ENCODE measurements at places on chromosomes 13 and 19. TPM values are rescaled to one million over a fixed set of nuclear protein-coding genes. Genes with fewer than 3 reads are reported as not detected.

DNA sequence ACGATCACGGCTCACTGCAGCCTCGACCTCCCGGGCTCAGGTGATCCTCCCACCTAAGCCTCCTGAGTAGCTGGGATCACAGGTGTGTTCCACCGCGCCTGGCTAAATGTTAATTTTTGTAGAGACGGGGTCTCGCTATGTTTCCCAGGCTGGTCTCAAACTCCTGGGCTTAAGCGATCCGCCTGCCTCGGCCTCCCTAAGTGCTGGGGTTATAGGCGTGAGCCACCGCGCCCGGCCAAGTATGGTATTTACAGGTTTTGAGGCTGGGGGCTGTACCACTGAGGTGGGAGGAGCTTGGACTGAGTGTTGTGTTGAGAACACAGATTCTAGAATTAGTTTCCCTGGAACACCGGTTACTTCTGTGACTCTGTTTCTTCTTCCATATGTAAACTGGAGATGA lies 452 bp upstream of the PPM1N start:
- DNase-seq: no peak

Gene ZNF440
- total RNA-seq: 8.3 TPM

- DNase-seq: peak; percentile 35
These were observed 92.6 kb downstream of the SIPA1L3 start for GRCh38 chr19:37999309-38000213.

GRCh38 chr19:4099041-4099764 lies 24.7 kb downstream of the MAP2K2 start:
- no peak for DNase-seq

DNA sequence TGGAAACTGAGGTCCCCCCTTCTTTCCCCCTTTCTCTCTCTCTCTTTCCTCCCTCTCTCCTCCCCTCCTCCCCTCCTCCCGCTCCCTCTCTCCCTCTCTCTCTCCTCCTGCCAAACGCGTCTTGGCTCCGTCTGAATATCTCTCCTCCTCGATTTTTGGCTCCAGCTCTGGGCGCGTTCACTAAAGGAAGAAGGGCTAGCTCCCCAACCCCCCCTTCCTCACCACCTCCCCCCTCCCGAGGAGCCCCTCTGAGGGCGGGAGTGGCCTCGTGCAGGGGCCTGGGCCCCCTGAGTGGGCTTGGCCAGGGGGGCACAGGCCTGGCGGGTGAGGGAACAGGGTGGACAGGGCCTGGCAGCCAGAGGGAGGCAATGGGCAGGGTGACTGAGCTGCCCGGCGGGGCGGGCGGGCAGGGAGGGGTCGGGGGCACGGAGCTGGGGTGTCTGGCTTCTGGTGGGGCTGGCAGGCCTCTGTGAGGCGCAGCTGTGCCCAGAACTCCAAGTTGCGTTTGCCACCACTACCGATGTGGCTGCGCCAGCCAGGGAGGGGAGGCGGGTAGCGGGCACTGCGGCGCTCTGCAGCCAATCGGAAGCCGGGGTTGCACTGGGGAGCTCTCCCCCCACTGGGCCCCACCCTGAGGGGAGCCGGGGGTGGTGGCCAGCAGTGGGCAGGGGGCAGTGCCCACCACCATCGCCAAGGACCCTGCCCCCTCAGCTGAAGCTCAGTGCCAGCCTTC lies 7.1 kb downstream of the NFIX start:
- no peak for DNase-seq

GRCh38 chr13:47478985-47479384 lies 522.1 kb downstream of the SUCLA2 start:
- no peak for DNase-seq

Gene RASAL3
- 4.2 TPM for total RNA-seq

DNA sequence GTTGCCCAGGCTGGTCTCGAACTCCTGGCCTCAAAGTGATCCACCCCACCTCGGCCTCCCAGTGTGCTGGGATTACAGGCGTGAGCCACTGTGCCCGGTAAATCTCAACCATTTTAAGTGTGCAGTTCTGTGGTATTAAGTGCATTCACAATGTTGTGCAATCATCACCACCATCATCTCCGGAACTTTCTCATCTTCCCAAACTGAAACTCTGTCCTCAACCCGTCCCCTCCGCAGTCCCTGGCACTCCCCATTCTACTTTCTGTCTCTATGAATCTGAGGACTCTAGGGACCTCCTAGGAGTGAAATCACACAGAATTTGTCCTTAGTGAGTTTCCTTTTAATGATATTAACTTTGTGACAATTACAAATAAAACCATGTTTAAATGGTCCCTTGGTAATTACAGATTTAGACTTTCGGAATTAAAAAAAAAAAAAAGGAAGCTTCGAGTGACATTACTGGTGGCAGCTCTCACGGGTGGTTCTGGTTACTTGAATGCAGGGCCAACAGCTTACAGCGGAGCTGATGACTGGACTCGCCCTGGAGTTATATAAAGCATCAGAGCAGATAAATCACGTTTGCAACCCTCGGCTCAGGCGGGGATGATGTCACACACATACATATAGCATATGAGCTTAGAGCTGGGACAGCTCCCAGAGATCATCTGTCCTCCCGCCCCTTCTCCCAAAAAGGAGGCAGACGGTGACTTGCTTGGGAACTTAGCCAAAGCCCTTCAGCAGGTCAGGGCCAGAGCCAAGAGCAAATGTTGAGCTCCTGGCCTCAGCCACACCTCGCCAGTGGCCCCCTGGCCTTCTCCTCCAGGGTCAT lies 89.8 kb downstream of the ZNF557 start:
- peak; percentile 88 for DNase-seq

DNA sequence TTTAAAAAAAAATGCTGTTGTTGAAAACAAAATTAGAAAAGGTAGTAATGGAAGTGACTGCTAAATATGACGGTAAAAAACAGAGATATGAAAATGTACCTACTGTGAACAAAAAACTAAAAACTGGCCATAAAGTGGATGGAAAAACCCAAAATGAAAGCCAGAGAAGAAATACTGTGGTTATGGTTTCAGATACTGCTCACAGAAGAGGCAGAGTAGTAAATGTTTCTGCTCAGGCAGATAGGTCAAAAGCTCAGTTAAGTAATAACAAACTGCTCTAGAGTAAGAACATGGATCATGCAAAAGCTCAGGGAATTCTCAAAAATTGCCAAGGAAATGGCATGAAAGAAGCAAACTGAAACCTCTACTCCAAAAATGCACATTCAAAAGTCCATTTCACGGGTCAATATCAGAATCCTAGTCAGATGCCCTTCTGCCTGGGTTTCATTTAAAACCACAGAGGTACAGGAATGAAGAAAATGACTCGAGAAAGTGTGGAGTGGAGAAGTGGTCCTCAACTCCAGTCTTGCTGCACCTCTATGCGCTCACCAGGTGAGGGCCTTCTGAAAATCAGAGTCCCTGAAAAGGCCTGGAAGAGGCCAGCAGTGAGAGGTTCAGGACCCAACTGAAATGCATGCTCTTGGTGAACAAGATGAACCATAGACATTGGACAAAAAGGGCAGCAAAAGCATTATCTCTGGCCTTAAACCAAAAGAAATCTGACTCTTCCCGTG lies 315.0 kb upstream of the SPRY2 start:
- no peak for DNase-seq

- no peak for DNase-seq
These were observed 258.6 kb downstream of the ATP8A2 start for GRCh38 chr13:25630329-25630900.

Gene OR7G3
- not detected for total RNA-seq

- DNase-seq: peak; percentile 63
These were observed 26.2 kb downstream of the OPA3 start for GRCh38 chr19:45558399-45558878.

DNA sequence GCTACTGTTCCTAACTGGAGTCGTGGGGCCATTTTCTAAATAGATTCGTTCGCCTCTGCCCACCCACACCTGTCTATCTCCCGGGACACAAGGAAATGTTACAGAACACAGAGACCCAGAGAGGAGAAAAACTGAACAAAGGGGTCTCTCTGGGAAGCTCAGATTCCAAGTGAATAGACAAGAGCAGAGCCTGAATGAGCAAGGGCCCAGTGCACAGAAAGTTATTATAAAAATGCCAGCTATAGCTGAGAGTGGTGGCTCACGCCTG lies 27.2 kb upstream of the FEM1A start:
- no peak for DNase-seq

Gene TMEM147
- 156 TPM for total RNA-seq

Gene WDR87
- total RNA-seq: not detected

Gene HAUS8
- 10.7 TPM for total RNA-seq

- peak; percentile 33 for DNase-seq
These were observed 78.0 kb downstream of the STARD13 start for GRCh38 chr13:33207615-33207961.

DNA sequence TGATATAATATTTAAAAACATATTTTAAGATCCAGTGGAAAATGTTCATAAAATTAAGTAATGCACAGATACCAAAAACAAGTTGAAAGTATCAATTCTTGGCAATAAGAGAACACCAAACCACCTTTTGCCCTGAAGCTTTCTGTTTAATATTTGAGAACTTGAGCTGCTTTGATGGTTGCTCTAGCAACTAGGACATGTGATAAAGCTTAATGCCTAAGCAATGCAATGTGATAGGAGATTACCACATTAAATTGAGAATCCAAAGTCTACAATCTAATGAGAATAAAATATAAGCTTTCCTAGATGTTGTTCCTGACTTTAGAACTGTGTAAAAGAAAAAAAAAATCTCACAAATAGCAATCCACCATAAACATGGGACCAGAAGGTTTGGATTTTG lies 1367.5 kb upstream of the PCDH9 start:
- DNase-seq: no peak

Gene KCNK6
- total RNA-seq: 1.2 TPM

Gene FUT1
- total RNA-seq: 2.3 TPM

Gene AZU1
- total RNA-seq: 0.11 TPM

- peak; percentile 84 for DNase-seq
These were observed 11.2 kb downstream of the ACTN4 start for GRCh38 chr19:38658462-38659306.

DNA sequence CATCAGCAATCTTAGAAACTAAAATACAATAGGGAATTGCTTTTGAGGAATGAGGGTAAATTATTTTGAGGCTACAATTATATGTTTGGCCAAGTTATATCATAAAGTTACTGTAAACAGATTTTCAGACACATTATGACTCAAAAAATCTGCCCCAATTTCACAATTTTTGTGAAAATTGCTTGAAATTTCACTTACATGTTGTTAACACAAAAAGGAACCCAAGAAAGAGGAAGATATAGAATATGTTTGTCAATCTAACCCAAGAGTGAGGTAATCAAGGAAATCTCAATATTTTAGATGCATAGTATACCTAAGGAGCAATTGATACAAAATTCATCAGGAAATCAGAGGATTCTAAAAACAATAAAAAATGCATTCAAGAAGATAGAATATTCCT lies 73.9 kb upstream of the FNDC3A start:
- DNase-seq: no peak

DNA sequence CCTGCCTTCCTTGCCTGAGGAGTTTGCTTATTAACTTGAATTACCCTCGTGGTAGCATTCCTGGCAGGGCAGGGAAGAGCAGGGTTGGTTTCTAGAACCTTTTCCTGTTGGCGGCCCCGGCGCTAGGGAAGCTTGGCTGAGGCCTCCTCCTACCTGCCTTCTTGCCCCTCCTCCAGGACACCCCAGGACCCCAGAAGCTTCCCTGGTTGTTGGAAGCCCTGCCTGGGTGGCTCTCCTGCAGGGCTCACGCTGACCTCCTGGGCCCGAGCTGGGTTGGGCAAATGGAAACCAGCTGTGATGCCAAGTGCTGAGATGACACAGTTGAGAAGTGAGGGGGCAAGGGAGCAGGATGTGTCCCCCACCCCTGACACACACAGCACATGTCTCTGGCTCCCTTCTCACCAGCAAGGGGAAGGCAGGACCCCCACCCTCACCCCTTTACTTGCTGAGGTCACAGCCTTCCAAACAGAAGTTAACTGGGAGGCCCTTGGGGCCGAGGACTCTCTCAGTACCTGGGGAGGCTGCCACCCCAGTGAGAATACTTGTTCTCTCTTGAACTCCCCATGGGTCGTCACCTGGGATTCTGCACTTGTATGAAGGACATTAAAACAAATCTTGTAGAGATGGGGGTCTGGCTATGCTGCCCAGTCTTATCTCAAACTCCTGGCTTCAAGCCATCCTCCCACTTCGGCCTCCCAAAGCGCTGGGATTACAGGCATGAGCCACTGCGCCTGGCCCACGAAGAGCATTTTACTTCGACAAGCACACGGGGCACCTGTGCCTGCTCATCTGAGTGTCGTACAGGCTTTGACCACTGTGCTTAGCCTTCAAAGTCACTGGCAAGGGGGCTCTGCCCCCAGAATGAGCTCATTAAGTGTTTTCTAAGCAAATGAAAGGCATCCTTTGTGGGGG lies 10.5 kb downstream of the CEBPA start:
- no peak for DNase-seq

GRCh38 chr13:65417953-65418352 lies 1812.2 kb downstream of the PCDH9 start:
- no peak for DNase-seq

DNA sequence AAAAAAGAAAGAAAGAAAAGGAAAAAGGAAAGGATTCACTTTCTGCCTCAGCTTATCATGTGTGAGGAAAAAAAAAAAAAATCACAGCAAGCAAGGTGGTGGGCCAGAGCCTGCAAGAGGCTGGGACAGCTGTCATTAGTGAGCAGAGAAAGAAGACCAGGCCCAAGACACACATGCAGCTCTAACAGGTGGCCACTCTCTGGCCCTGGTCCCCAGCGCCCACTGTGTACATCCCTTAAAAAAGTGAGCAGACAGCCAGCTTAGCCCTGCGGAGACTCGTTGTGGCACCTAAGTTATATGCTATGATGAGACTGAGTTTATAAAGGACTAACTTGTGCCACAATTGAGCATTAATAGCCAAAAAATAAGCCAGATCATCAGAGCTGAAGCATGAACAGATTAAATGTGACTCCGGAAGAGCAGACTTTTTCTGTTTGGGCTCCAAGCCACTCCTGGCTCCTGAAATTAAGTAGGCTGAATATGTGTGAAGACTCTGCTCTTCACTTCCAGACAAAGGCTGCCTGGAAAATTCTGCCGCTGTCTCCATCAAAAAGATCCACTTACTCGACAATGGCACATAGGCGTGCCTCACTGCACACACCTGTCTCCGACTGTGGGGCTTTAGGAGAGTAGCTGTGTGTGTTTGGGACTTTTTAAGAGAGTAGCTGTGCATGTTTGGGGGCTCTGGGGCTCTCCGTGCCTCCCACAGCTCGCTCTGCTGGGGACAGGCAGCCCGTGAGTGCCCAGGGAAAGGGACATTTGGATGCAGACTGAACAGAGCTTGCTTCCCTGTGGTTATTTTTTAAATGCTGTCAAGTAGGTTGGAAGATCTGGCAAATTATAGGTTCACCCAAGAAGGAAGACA lies 55.0 kb downstream of the LATS2 start:
- DNase-seq: no peak

Gene PGLYRP2
- total RNA-seq: not detected

DNA sequence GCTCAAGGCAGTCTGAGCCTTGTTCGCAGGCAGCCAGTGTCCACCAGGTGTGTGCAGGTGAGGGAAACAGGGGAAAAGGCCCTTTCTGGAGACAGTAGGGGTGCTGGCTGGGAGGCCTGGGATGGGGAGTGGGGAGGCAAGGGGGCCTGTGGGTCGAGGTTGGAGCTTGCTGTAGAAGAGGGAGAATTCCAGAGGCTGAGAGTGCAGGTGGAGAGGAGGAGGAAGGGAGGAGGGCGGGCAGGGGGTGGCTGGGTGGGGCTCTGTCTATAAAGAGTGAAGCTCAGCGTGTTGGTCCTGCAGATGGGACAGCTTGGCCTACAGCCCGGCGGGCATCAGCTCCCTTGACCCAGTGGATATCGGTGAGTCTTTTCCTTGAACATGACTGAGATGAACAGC lies at the start of gene CCL25:
TSS of gene CCL25 (plus strand) at position 297 of the 396 bp plus-strand sequence. CDS start 290 bp downstream, outside the sequence.
- no peak for DNase-seq

Gene SYNGR4
- not detected for total RNA-seq

- no peak for DNase-seq
These were observed 34.1 kb downstream of the CSNK1G2 start for GRCh38 chr19:1975162-1975480.

Gene ZNF304
- 12.4 TPM for total RNA-seq

All from adrenal gland (tissue), 19 donors.